ENCODE measurements at places on chromosomes 11 and 22.
A peak's percentile ranks its signal among the peaks of the same experiment; 100 is the strongest.

DNA sequence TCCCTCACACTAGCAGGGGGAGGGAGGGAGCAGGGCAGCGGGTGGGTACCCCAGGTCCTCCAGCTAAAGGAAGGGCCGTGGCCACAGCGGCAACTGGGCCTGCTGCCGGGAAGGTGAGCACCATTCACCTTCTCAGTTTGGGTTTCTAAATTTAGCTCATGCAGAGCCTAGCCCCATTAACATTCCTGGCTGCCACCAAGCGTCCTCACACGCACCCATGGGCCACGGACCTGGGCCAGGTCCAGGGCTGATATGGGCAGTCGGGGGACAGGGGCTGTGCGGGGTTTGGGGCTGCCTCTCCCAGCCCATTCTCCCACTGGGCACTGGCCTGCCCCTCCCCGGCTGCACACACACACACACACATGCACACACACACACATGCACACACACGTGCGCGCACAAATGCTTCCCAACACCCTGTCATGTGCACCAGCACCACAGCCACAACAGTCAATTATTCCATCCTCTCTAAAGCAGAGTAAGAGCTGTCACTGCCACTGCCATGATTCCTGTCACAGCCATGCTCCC is 28.7 kb downstream of the SYT7 start:
- DNase-seq = no peak

DNA sequence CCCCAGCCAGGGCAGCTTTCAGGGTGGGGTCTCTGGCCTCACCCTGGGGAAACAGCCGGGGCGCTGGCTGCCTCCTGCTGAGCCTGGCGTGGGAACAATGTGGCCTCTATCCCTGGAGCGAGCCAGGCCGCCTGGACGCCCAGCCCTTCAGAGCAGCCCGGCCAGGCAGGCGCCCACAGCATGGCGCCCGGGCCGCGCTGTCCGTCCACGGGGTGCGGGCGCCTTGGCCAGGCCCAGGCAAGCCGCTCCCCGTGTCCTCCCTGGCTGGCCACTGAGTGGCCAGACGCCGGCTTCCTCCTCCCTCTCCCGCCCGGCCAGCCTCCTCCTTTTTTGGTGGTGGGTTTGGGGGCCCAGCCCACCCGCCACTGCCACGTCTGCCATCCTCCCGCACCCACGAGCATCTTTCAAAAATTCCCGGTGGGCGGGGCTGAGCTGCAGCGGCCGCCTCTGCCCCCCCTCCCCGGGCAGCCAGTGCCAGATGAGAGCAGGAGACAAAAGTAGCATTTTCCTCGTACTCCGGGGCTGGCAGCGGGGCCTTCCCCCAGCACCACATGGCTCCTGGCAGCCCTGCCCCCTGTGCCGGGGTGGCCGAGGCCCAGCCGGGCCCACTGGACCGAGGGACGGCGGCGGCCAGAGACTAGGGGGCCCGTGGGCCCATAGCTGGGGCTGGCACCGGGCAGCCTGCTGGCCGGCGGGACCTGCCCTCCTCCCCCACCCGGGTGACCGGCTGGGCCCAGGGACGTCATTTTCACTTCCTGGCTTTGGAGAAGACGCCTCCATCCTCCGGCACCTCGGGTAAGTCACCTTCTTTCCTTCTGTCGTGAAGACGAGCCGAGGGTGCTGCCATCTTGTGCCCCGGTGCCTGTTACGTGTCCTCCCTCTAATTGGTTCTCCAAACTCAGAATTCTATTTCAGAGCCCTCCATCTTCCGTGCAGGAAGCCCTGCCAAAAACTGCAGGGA is 70.2 kb upstream of the PPARA start:
- no peak for DNase-seq

DNA sequence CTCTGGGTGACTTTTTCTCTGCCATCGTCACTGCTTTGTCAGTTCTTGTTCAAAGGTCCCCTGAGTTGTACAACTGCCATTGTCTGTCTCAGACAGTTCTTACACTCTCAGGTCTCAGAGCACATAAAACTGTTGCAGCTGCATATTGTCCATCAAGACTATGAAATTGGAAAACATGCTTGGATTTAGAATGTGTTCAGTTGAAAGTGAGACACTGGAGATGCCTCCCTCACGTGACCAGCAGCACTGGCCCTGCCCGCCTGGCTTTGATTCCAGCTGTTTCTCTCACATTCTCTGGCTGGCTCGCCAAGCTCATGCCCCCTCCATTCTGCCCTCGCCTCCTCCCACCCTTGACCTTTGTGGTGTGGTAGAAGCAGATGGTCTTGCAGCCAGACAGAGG is 244.2 kb downstream of the NTM start:
- DNase-seq = no peak

DNA sequence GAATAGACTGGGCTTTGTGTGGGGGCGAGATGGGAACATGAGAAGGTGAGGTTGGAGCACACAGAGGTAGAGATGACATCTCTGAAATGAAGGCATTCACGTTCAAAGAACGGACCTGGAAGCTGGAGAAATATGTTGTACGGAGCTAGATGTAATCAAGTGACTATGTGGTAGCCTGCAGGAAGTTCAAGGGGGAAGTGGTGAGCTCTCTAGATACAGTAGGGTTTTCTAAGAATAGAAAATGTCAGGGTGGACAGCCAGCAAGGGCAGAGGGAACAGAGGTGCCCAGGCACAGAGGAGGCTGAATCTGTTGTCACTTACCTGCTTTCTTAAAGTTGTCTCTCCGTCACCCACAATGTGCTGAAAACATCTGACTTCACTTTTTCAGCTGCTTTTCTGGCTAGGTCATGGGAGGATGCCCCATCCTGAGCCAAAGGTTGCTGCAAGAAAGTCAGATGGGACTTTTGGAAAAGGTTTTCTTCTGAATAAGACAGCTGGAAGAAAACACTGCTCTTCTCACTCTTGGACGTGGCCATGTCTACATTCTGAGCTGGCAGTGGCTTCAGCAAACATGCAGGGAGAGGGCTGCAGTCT is 171.5 kb upstream of the B3GAT1 start:
- no peak for DNase-seq

GRCh38 chr22:33579448-33580093 is 340.7 kb downstream of the LARGE1 start:
- DNase-seq = peak; percentile 47

DNA sequence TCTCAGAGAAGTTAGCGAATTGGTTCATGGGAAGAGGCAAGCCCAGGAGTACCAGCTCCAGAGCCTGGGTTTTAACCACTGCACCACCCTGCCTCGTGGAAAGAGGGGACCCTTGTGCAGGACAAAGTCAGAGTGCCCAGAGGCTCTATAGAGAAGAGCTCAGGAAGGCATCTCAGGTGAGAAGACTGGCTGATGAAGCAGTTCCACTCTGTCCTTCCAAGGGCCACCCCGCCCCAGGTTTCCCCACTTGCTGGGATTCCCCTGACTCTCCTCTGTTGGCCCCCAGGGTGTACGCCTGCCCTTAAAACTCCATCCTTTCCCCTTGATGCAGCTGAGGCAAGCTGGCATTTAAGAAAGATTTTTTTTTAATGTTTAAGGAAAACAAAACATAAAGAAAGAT is 265.8 kb downstream of the BUD13 start:
- DNase-seq = no peak

- DNase-seq = no peak
Observed at GRCh38 chr11:62708392-62708791, 916 bp downstream of the GNG3 start.

DNA sequence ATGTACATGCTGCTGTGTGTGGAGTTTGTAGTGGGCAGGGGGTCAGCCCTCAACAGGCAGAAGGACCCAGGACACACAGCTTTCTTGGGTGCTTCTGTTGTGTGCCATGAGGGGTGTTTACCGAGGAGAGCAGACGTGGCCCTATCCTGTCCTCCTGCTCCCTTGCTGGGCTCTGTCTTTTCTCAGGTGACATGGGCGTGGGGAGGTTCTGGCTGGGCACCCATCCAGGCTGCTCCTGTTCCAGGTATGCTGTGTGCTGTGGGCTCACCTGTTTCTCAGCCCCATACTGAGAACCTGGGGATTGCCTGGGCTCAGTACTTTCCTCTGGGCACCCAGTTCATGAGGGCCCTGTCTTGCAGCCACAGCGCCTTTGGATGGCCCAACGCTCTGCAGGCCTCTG is 23.3 kb downstream of the MICALL1 start:
- no peak for DNase-seq

- no peak for DNase-seq
Observed at GRCh38 chr22:17313626-17314025, 55.6 kb upstream of the CECR2 start.

GRCh38 chr11:77395460-77396173 is 78.3 kb downstream of the PAK1 start:
- no peak for DNase-seq

DNA sequence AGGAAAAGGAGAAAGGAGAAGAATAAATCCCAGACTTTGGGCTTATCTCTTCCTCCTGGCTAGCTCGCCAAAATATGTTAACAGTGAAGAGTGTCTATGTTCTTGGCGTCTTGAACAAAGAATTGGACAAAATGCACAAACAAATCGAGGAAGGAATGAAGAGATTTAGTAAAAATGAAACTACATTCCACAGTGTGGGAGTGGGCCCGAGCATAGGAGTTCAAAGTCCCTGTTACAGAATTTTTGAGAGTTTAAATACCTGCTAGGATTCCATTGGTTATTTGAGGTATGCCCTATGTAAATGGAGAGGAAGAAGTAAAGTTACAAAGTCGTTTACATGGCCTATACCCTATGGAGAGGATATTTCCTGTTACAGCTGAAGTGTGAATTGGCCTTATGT is 525.1 kb upstream of the CNTN5 start:
- DNase-seq = no peak

- no peak for DNase-seq
Observed at GRCh38 chr11:122673701-122674100, 18.2 kb downstream of the UBASH3B start.

DNA sequence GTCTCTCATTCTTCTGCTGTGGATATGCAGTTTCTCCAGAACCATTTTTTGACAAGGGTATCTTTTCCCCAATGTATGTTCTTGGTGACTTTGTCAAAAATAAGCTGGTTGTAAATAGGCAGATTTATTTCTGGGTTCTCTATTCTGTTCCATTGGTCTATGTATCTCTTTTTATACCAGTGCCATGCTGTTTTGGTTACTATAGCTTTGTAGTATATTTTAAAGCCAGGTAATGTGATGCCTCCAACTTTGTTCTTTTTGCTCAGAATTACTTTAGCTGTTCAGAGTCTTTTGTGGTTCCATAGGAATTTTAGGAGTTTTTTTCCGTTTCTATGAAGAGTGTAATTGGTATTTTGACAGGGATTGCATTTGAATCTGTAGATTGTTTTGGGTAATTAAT is 12.4 kb downstream of the HORMAD2 start:
- DNase-seq = no peak

DNA sequence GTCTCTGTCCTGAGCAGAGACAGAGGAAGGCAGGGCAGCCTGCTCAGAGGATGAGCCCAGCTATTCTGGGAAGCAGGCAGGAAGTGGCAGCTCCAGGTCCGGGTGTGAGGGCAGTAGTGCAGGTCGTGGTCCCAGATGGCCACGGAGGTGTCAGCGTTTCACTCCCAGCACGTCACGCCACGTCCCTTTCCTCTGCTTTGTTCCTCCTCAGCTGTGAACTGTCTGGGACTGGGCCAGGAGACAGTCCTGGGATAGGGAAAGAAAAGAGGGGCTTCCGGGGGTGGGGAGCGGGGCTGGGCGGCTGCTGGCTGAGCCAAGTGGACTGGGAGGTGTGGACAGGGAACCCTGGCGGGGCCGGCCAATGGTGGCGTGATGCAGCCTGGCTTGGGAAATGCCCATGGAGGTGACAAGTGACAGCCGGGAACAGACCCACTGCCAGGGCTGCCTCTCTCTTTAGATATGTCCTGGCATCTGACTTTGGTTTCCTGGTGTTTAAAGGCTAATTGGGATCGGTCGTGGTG is 64.7 kb downstream of the KCNQ1 start:
- DNase-seq = no peak

- no peak for DNase-seq
Observed at GRCh38 chr22:25816522-25817059, 74.6 kb downstream of the MYO18B start.

DNA sequence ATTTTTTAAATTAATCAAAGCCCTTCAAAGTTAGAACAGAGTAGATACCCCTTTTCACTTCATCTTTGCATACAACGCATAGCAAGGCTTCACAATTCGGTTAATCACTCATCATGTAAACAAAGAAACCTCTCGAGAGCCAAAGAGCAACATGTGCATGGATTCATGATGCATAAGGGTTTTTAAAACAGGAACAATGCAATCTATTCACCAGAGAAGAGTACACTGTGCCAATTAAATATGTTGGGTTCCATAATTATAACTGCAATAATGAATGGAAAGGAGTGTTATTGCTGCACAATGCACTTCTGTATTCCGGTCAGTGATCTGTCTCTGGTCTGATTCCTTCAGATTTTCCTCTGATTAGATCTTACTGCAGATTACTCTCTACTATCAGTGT is 45.3 kb downstream of the CADM1 start:
- DNase-seq = no peak

DNA sequence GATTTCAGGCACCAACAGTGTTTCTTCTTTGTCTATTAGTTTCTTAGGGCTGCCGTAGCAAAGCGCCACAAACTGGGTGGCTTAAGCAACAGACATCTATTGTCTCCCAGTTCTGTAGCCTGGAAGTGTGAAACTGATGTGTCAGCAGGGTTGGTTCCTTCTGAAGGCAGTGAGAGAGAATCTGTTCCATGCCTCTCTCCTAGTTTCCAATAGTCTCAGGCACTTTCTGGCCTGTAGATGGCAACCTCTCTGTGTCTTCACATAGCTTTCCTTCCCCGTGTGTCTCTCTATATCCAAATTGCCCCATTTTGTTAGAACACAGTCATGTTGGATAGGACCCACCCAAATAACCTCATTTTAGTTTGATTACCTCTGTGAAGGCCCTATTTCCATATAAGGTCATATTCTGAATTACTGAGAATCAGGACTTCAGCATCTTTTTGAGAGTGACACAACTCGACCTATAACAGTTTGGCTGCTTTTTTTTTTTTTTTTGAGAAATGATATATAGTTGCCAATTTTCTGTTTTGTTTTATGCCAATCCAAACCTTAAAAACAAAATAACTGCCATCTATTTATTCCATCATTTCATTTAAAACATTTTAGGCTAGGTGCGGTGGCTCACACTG is 108.2 kb downstream of the SLC36A4 start:
- no peak for DNase-seq

DNA sequence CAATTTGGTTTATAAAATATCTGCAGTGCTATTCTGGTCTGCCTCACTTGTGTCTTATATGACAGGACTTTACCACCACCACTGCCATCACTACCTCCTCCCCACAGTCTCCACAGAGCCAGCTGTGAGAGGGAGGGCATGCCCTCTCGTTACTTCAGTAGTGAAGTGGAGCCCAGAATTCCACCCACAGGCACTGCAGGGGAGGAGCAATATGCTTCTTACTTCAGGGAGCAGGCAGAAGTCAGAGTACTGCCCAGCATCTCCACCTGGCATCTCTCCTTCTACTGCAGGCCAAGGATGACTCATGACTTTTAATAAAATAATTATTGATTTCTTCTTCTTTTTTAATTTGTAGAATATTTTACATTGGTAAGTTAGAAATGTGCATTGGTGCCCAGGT is 255.5 kb downstream of the DYNC2H1 start:
- no peak for DNase-seq

- DNase-seq = peak; percentile 50
Observed at GRCh38 chr11:47186700-47187695, 764 bp upstream of the PACSIN3 start.

Measured in NCI-H1930 (cell line).